ENCODE measurements at places on chromosomes 16 and 17.
A peak's percentile ranks its signal among the peaks of the same experiment; 100 is the strongest.

- peak; percentile 83 for DNase-seq
These were observed 94.6 kb downstream of the RGS9 start for GRCh38 chr17:65231662-65232335.

- no peak for DNase-seq
These were observed 46.7 kb upstream of the PVALEF start for GRCh38 chr17:81118308-81119221.

DNA sequence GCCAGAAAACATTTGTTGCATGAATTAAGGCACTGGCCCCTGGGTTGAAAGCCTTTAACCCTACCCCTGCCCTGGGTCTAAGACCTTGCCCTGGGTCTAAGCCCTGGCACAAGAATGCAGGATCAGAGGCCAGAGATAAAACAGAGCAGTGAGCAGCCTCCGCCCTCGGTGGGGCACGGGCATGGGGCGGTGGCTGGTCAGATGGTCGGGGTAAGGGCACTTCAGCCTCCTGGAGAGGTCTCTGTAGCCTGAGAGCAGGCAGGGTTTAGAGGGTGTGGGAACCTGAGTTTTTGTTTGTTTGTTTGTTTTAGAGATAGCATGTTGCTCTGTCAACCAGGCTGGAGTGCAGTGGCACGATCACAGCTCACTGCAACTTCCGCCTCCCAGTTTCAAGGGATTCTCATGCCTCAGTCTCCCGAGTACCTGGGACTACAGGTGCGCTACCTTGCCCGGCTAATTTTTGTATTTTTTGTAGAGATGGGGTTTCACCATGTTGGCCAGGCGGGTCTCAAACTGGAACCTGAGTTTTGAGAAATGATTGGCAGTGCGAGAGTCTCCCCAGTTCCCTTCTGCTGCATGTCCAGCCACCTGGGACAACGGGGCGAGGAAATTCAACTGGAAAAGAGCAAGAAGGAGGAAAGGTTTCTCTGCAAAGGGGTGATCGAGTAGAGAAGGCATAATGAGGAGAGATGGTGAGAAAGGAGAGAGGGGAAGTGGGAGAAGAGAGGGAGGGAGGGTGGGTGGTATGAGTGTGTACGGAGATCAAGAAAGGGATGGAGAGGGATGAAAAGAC, 27.7 kb downstream of the TNS4 start:
- DNase-seq: peak; percentile 63

GRCh38 chr16:90009172-90009899, 9.9 kb downstream of the DBNDD1 start:
- no peak for DNase-seq

Measured in MCF 10A (cell line).